Airway epithelial cell (primary cell): ENCODE measurements at places on chromosomes 6 and 20. TPM values are rescaled to one million over a fixed set of nuclear protein-coding genes. Genes with fewer than 3 reads are reported as not detected.

The ANKRD66 gene
- not detected in 2 replicates for total RNA-seq

The CALHM4 gene
- 0.09 TPM in 1 of 2 replicates, not detected in the other for total RNA-seq

The MYH7B gene
- total RNA-seq: under 0.01 TPM in 1 of 2 replicates, not detected in the other

The ZC3H12D gene
- not detected in 2 replicates for total RNA-seq

The EZR gene
- total RNA-seq: 219 and 247 TPM in 2 replicates
